ENCODE measurements at places on chromosomes 6 and 20.

- no peak for DNase-seq
Observed at GRCh38 chr20:63253438-63254231, 628 bp downstream of the NKAIN4 start.

DNA sequence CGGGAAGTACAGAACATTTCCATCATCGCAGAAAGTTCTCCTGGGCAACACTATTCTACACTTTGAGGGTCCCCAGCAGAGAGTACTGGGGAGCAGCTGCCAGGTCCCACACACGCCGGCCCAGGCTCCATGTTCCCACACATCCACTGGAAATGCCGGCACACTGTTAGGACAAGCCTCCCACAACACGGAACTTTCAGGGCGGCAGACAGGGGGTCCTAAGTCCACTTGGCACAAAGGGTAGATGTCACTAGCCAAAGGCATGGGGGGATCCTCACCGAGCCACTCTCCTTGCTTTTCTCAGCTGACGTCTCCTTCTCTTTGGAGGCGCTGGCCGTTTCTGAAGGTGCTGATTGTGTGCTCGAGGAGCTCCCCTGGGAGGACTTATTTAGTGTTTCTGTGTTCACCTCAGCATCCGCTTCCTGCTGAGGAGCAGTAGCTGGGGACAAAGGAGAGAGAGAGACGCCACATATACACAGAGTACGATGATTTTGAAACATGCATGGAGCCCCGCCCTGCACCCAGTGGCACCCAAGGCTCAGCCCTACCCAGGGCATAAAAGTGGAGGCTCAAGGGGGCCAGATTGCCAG lies 135.4 kb downstream of the ZMYND8 start:
- no peak for DNase-seq

DNA sequence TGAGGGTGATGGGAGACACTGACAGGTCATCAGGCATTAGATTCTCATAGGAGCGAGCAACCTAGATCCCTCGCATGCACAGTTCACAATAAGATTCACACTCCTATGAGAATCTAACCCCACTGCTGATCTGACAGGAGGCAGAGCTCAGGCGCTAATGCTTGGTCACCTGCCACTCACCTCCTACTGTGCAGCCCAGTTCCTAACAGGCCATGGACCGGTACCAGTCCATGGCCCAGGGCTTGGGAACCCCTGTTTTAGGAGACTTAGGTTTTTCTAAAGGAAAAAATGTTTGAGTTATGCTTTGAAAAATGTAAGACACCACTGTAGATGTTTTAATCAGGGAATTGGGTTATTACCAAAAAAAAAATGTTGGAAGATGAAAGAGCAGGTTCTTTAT lies 6.7 kb downstream of the HLA-E start:
- no peak for DNase-seq

DNA sequence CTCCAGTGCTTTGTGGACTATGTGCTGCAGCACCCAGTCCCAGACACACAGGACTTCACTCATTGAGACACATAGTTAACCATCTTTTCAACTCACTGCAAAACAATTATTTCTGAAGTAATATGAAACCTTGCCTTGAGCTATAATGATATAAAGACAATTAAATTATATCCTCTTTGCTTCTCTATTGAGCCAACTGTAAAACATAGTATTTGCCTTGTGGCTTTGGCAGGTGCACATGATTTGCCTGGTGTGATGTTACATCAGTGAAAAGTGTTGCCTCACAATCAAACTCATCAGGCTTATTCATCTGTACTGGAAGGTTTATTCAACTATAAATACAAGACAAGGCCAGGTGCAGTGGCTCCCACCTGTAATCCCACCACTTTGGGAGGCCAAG lies 80.6 kb downstream of the NCOA7 start:
- DNase-seq: no peak

DNA sequence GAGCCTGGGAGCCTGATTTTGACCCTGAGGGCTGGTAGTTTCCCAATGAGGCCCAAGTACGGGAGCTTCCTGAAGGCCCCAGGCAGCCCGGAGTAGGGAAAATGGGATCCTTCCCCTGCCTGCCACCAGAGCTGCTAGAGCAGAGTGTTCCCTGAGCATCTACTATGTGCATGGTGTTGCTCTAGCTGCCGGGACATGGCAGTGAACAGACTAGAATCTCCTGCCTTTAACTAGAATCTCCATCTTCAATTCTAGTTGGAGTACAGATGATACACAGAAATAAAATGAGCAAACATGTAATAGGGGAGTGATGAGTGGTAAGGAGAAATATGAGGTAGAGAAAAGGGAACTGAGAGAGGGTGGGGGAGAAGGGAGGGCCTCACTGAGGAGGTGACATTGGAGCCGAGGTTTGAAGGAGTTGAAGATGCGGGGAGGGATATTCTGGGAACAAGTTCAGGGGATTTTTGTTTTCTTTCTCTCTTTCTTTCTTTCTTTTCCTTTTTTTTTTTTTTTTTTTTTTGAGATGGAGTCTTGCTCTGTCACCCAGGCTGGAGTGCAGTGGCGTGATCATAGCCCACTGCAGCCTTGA lies 18.5 kb downstream of the VSTM2L start:
- DNase-seq: no peak

DNA sequence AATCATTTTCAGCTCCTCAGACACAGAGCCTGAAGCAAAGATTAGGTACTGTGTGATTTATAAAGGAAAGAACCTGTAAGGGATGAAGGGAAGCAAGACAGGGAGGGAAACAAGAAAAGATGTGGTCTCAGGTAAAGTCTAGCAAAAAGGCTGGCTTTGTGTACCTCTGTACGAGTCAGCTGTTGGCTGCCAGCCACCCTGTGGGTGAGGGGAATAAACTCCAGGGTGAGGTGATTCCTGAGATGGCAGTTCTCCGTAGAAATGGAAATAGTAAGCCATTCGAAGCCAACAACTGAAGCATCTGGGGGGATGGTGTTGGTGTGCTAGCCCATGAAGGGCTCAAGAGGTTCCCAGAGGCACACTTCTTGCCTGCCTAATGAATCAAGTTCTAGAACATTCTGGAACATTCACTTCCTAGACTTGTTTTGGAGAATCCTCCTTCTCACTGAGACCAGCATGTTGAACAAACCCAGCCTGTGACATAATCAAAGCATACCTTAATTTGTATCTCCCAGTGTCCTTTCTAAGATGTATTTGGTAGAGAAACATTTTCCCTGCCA lies 10.6 kb upstream of the TTPAL start:
- no peak for DNase-seq

All from aorta (tissue), 5 donors.